ENCODE measurements at places on chromosomes 16 and 17.

DNA sequence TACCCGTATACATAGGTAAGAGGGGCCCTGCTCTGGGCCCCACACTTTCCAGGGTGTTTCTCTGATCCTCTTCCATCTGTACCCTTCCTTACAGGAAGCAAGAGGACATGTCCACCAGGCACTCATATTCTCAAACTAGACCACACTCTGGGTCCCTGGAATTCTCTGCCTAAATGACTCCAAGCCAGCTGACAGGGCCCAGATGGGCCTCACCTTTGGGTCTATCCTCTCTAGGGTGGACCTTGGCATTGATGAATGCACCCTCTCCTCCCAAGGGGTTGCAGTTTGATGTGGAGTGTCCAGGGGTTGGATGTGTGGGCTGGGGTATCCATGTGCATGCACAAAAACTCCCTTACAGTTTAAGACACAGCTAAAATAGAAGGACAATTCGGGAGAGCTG, 95.8 kb downstream of the ASIC2 start:
- no peak for DNase-seq

DNA sequence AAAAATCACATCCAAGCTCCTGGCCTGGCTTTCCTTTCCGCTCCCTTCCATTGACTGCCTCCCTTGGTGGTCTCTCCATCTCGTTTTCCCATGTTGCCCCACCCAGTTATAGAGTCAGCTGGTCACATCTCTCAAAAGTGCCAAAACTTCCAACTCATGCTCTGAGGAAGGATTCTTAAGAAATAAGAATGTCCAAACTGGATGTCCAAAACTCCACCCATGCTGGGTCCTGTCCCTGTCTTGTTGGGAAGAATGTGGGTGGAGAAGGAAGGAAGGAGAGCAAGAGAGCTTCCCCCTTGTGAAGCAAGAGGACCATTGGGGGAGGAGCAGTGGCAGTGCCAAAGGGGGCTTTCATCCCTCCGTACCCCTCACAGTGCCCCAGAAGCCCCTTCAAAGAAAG, 44.6 kb upstream of the MAP3K14 start:
- DNase-seq, result no peak

DNA sequence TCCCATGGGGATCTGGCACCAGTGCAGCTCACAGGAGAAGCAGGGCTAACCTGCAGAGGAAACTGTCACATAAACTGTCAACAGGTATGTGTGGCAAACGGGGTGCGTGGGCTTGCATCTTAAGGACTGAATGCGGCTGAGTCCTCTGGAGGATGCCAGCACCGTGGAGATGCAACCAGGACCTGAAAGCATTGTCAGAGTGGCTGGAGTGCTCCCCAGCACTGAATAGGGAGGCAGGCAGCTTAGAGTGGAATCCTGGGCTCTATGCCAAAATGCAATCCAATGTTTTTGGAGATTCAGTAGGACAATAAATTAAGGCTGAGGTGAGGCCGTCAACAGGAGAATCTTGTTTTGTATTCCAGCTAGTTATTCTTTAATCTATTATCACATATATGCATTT, 21.3 kb upstream of the SALL1 start:
- no peak for DNase-seq

GRCh38 chr17:58660621-58661020, 31.2 kb downstream of the TEX14 start:
- DNase-seq, result no peak

DNA sequence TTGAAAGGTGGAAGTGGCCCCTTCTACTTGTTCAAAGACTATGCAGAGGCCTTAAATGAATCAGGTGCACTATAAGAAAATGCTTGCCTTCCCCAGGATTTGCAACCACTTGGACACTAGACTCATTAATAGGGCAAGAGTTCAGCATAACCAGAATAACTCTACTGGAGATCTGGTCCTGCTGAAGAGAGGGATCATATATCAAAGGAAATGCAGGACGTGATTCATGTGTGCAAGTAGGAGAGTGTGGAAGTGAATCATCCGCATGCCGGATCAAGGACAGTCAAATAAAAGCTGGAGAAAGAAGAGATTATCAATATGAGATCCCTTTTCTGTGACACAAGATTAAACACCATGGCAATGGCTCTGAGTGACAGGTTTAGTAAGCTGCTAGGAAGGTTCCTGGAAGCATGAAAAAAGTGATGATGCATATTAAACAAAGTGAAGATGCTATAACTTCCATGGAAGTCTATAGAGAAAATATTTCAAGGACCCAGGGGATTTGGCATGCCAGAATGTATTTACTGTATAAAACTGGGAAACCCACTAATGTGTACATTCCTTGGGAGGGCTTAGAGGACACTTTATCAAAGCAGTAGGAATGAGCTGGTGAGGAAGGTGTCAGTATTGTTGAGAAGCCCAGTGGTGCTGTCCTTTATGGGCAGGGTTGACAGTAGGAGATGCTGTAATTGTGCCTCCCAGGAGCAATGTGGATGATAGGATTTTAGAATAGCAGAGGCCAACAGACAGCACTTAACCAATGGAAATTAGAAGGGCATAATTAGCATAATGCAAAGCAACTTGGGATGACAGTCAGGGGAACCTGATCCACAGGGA, 133.1 kb downstream of the ABCA8 start:
- DNase-seq, result no peak

- no peak for DNase-seq
Measured at GRCh38 chr16:25868106-25868505, 176.3 kb downstream of the HS3ST4 start.

- DNase-seq, result no peak
Measured at GRCh38 chr17:82840431-82840831, 609 bp upstream of the ZNF750 start.

DNA sequence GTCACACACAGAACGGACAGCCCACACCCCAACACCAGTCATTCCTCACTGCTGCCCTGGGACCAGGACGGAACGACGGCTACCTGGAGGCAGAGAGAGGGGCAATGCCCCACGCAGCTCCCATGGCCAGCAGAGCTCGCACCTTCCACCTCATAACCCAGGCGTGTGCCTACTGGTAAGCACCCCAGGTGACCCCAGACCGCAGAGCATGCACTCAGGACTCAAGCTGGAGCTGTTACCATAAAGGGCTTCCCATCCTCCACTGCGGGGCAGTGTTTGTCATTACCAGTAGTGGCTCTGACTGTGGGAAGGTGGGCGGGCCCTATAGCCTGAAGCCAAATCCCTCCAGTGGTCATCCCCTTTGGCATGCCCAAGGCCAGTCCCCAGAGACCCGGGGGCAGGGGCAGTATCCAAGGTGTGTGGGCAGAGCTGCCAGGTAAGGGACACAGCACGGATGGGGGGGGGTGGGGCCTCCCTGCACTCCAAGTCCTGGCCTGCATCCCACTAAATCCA, 4.7 kb upstream of the BCAR1 start:
- no peak for DNase-seq

- DNase-seq, result no peak
Measured at GRCh38 chr17:36182176-36183000, 6.0 kb upstream of the TBC1D3B start.

DNA sequence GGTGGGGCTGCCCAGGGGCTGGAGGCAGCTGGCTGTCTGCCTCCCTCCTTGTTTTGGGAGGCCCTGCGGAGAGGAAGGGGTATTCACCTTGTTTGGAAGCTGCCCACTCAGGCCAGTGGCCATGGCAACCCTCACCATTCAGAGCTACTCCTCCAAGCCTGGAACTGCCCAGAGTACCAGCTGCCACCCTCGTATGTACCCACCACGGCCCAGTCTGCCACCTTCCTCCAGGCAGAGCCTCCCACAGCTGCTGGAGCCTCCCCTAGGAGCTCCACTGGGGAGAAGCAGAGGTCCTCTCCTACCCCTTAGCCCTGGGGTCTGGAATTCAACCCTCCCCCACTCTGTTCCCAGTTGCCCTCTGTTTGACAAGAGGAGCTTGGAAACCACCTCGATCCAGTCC, 90.7 kb downstream of the AXIN2 start:
- no peak for DNase-seq

- no peak for DNase-seq
Measured at GRCh38 chr16:21172650-21173049, 14.2 kb downstream of the LDAF1 start.

GRCh38 chr16:14339694-14340093, 268.6 kb downstream of the MRTFB start:
- no peak for DNase-seq

GRCh38 chr16:58471209-58471975, 28.6 kb upstream of the NDRG4 start:
- no peak for DNase-seq

- DNase-seq, result no peak
Measured at GRCh38 chr17:37674511-37674910, 31.3 kb upstream of the DDX52 start.

GRCh38 chr16:19179546-19180490, 11.8 kb downstream of the SYT17 start:
- no peak for DNase-seq

- DNase-seq, result no peak
Measured at GRCh38 chr16:3792472-3793012, 75.2 kb upstream of the TRAP1 start.
